ENCODE measurements at places on chromosomes 6 and 20. TPM values are rescaled to one million over a fixed set of nuclear protein-coding genes. Genes with fewer than 3 reads are reported as not detected.

HDGFL1 gene
- not detected for total RNA-seq

RIPOR2 gene
- total RNA-seq: 0.76 TPM

PBOV1 gene
- not detected for total RNA-seq

COX4I2 gene
- total RNA-seq: not detected
